Activated naive CD4-positive, alpha-beta T cell (primary cell): ENCODE measurements at places on chromosomes 3 and 15.

DNA sequence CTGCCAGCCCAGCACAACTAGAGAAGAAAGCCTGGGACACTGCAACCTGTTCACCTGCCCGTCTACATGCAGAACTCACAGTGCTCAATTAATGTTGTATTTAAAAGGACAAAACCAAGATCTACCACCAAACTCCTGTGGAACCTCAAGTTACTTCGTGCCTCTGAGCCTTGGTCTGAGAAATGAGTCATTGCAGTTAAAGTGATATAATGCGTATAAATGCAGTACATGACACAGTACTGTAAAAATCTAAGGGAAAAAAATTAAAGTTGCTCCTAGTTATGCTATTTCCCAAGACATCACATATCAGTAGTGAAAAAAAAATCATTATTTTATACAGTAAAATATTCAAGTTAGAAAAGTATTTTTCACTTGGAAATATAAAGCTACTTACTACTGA is 138.9 kb downstream of the ZIC4 start:
- DNase-seq = no peak

GRCh38 chr3:128372281-128372680 is 94.4 kb downstream of the DNAJB8 start:
- DNase-seq = no peak

DNA sequence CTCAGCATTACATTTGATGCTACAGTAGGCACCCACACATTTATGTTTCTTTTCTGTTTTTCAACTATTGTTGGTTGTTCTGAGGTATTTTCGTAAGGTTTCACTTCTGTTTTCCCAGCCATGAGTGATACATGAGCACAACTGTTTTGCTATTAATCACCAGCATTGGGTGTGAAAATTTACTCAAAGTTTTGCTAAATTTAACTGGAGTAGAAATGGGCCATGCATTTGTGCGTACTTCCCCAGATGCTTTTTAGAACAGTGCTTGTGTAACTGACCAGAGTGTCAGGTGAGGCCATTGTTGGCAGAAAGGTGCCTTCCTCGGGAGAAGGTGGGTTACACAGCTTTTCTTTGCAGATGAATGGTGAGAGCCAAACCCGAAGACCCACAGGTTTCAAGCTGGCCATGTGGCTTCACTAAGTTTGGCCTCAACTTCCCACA is 70.4 kb downstream of the ST6GAL1 start:
- DNase-seq = no peak

DNA sequence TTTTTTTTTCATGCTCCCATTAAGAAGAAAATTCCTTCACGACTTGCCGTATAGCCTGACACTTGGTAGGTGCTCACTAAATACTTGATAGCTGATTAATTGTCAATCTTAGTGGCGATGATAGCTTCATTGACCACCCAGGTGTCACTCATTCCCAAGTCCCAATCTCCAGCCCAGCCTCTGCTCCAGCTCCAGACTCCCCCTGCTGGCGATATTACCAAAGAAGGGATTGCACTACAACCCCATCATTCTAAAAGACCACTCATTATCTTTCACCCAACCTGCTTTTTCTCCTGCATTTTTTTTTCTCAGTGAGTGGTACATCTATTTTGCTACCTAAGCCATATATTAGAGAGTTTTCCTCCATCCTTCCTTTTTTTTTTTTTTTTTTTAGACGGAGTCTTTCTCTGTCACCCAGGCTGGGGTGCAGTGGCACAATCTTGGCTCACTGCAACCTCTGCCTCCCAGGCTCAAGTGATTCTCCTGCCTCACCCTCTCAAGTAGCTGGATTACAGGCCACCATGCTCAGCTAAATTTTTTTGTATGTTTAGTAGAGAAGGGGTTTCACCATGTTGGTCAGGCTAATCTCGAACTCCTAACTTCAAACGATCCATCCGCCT is 19.5 kb upstream of the COMMD2 start:
- DNase-seq = no peak

- no peak for DNase-seq
Observed at GRCh38 chr15:68511073-68511991, 67.5 kb upstream of the CORO2B start.

DNA sequence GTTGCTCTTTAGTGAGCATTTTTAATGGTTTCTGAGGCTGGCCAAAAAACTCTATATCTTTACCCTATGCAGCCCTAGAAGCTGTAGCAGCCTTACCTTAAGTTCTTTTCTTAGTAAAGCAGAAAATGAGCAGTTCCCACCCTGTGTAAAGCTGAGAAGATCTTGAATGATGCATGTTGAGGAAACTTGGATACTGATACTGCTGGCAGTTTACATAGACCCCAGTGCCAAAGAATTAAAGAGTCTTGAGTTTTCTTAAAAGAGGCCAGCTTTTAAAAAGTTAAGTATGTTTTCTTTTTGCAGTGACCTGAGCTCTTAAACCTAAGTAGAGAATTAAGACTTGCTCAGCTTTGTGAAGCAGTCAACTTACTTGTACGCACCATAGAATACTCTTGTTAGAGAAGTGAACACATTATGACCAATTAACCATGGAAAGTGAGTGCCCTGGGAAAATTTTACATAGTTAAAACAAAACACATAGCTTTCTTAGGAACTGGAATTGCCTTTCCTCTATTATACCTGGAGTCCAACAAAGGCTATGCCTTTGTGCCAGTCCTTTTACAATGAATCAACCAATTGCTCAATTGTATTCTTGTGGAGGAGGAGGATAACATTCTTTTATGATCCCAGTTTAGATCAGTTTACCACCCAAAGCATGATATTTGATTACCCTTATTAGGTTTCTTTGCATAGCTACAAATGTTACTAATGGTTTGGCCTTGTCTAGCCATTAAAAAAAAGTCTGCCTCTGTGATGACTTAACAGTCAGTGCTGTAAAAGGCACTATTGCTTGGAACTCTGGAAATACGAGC is 28.4 kb downstream of the PLS1 start:
- no peak for DNase-seq

- no peak for DNase-seq
Observed at GRCh38 chr3:63875510-63875909, 11.8 kb downstream of the ATXN7 start.

GRCh38 chr15:40743921-40744814 is 10.9 kb downstream of the RMDN3 start:
- DNase-seq = no peak

DNA sequence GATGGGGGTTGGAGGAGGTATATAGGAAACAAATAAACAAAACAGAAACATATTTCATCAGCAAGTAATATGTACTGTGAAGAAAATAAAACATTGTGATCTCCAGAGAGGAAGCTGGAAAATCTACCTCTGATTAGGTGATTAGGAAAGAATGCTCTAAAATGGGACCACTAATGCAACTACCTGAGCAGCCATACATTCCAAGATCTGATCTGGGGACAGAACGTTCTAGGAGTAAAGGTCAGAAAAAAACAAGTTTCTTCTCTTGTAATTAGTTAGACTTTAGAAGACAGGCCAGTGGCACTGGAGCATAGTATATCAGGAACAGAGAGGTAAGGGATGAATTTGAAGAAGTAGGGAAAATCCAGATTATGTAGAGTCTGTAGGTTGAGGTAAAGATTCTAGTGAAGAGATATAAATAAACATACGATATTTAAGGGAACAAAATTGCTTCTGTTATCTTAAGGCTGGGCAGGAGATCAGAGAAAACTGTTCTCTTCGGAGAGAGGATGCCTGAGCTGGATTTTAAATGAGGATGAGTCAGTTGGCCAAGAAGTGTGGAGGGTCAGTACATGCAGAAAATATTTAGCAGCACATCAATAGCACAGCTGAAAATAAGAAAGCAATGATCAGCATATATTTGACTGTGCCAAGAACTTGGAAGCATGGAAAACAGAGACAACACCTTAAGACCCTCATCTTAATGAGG is 429.5 kb downstream of the NLGN1 start:
- DNase-seq = no peak

GRCh38 chr3:38738630-38739395 is 77.2 kb downstream of the SCN10A start:
- no peak for DNase-seq

GRCh38 chr3:102354818-102355515 is 79.8 kb upstream of the ZPLD1 start:
- DNase-seq = no peak
